ENCODE measurements at places on chromosomes 11 and 22.

- no peak for DNase-seq
Measured at GRCh38 chr11:70637186-70637800, 239.0 kb downstream of the CTTN start.

GRCh38 chr11:104549019-104549418 lies 349.2 kb downstream of the CASP12 start:
- no peak for DNase-seq

DNA sequence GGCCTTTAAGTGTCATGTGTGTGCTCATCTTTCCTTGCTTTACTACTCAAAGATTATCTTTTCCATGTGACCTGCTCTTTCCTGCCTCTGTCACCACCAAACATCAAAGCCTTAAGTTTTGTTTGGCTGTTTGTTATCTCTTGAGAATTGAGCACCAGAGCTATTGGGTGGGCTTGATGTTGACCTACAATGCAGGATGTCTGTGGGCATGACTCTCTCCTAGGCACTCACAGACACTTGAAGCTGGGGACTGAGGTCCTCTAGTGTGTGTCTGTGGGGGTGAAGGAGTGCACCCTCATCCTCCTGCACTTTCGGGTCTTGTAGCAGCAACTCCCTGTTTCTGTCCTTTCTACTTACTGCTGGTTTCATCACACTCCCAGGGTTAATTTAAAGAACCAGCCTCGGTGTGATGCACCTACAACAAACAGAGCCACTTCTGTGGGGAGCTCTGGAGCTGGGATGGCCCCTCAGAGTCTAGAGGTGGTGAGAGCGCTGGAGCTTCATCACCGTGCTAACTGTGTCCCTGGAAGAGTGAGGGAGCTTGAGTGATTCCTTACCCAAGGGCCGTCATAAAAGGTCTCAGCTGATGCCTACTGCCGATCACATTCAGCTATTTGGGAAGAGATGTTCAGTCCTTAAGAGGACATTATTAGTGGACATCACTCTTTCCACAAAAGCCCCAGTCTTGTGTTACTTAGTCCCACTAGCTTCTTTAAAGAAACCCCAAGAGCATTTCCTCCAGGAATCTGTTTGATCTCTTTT lies 56.3 kb downstream of the LRRC74B start:
- no peak for DNase-seq

DNA sequence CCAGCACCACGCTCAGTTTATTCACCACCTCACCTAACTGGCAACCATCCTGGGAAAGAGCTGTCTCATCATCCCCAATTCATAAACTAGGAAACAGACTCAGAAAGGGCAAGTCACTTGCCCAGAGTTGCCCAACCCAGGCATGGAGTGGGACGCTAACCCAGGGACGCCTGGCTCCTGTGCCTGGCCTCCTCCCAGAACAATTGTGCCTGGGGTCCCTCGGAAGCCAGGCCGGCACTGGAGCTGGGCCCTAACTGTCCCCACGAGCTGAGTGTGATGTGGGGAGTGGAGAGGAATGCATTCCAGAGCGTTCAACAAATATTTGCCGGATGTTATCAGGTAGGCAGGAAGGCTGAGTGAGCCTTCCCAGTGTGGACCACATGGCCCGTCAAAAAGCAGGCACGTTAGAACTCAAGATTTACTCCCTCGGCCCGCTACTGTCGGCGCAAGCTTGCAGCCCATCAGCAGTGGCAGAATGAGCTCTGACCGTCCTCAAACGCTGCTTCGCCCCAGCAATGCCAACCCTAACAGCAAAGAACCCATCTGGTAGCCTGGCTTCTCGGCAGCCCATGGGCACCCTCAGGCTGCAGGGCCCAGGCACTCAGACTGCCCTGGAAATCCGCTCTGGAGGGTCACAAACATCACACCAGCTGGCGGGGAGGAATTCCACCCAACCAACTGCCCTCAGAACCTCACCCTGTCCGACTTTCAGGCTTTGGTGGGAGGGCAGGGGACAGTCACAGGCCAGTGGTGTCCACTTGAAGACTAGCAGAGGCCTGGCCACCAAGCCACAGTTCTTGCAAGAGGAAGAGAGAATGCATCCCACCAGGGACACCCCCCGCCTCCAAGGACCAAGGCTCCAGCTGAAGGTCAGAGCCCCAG lies 35.6 kb downstream of the MYH9 start:
- no peak for DNase-seq

DNA sequence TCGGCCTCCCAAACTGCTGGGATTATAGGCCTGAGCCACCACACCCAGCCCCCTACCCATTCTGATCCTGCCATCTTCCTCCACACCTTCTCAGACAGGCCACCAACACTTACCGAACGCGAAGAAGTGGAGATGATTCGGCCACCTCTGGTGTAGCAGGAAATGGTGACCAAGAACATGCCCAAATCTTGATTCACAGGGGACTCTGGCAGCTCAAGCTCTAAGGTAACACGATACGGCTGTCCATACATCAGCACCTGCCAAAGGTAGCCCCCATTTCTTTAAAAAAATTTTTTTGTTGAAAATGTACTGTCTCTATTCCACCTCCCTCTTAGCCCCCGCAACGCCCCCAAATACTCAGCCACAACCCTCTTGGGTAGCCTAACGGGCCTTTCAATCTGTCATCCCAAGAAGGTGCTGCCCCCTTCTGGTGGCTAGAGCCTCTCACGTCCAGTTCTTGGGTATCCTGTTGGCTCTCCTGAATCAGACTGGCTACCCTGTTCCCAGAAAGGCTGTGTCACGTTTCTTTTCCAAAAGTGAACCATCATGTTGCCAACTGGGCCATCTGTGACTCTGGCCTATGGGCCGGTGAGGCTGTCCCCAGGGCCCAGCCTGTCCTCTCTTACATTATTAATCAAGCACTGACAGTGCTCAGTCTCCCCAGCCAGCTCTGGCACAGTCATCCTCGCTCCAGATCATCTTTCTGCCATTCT lies 5.3 kb upstream of the LRRN4CL start:
- DNase-seq, result peak; percentile 85

GRCh38 chr11:42951266-42951665 lies 360.5 kb upstream of the API5 start:
- DNase-seq, result no peak

DNA sequence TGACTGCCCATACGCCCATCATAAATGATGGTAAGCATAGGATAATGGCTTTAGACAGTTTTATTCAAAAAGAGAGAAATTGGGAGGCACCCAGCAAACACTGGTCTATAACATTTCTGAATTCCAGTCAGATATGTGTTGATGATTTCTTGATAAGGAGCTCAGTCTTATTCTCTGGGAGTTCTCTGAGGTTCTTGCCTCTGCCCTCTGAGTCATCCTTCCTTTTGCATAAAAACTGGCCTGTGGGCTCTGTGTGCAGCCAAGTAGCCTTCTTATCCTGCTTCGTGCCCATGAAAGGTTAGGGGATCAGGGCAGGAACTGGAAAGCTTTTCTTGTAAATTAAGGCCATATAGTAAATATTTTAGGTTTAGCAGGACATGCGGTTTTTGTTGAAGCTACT lies 48.9 kb downstream of the FAR1 start:
- DNase-seq, result no peak

GRCh38 chr11:109788948-109789490 lies 304.2 kb upstream of the ZC3H12C start:
- DNase-seq, result no peak

DNA sequence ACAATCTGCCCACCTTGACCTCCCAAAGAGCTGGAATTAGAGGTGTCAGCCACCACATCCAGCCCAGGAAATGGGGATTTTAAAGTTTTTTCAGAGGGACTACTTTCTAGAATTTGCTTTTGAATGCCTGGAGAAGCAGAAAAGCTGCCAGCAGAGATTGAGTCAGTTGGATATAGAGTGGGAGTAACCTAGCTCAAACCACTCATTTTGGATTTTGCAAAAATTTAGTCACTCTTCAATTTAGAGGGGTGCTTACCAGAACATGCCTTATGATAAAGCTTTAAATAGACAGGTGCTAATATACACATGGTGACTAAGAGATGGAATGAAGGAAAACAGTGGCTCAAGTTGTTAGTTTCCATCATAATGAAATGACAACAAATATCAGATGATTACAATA lies 26.5 kb upstream of the PSMA1 start:
- DNase-seq, result no peak

GRCh38 chr11:64784813-64785581 lies 6.7 kb upstream of the SF1 start:
- DNase-seq, result no peak

DNA sequence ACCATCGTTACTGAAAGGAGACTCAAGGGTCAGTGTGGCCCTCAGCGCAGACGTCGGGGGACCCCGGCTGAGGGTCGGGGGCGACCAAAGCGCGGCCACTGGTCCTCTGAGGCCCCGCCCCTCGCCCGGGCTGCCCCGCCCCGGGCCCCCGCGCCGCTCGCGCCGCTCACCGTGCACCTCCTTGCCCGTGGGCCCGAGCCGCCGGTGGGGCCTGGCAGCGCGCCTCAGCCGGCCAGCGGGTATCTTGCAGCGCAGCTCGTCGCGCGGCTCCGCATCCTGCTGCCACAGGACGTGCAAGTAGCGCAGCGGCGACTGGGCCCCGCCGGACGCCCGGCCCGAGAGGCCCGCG lies 419 bp downstream of the ANKRD54 start:
- DNase-seq, result peak; percentile 74

- DNase-seq, result no peak
Measured at GRCh38 chr11:104106136-104106754, 57.7 kb downstream of the PDGFD start.

DNA sequence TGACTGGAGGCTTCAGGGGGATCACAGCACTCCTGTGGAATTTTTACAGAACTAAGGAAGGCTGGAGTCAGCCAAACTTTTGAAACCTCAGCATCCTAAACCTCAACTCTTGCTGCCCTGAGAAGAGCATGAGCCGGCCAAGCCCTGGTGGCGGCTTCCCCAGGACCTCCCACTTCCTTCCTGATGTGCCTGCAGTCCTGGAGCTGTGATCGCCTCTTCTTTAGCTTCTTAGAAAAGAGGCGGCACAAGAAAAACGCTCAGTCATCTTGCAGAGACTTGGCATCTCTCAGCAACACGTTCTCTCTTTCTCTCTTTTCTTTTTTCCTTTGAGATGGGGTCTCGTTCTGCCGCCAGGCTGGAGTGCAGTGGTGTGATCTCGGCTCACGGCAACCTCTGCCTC lies 40.4 kb upstream of the AMPD3 start:
- peak; percentile 57 for DNase-seq

DNA sequence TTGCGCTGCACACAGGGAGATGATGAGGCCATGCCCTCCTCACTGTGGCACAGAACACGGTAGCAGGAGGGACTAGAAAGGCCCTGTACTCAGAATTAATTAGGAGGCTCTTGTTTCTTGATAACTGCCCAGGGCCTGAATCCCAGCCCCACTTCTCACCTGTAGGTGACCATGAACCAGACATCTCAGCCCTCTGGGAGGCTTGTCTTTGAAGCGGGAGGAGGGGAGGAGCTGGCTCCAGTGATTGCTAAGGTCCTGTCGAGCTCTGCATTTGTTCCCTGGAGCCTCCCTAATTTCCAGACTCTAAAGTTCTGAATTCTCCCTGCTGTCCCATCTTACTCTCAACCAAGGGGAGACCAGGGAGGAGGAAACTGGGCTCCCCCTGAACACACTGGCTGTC lies 19.8 kb upstream of the OAF start:
- no peak for DNase-seq

DNA sequence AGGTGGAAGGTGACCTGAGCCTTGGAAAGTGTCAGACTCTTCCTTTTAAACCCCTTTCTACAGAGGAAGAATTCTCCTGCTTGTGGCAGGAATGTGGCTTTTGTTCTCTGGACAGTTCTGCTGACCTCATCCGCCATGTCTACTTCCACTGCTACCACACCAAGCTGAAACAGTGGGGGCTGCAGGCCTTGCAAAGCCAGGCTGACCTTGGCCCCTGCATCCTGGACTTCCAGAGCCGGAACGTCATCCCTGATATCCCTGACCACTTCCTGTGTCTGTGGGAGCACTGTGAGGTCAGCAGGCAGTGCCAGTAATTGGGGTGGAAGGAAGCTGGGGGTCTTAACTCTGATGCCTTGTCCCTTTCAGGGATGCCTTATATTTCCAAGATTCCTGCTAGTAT lies 9.3 kb downstream of the HINFP start:
- no peak for DNase-seq

DNA sequence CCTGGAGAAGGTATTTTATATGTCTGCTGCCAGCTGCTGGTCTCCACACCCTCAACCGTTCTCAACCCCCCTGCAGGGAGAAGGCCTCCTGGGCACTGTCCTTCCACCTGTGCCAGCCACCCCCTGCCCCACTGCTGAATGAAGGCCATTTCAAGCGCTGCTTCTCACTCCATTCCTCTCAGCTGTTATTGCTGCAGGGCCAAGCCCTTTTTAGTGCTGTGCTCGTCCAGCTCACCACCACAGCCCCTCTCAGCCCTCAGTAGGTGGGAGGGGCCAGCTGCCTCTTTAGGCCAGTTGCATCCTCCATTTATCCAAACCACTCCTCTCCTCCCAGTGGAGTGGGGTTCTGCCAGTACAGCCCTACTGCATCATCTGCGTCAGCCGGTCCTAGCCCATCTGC lies 1.8 kb upstream of the WBP2NL start:
- no peak for DNase-seq

DNA sequence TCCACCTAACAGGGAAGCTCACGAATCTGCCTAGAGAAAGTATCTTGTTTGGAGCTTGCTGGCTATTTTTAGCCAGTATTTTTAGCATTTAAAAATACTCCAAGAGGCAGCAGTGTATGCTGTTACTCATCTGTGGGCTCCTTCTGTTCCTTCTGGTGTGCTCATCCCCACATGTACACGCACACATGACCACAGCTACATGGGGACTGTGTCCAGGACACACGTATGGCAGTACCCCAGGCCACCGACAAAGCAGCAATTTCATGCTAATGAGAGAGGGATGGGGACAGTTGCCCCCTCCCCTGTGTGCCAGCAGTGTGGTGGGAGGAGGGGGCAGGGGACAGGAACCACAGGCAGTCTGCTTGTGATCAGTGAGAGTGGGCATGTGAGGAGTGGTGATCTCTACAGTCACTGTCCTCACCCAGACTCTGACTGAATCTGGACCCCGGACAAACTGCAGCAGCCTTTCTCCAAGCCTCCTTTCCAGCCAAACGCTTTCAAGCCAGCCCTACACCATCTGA lies 16.4 kb downstream of the USP2 start:
- no peak for DNase-seq

DNA sequence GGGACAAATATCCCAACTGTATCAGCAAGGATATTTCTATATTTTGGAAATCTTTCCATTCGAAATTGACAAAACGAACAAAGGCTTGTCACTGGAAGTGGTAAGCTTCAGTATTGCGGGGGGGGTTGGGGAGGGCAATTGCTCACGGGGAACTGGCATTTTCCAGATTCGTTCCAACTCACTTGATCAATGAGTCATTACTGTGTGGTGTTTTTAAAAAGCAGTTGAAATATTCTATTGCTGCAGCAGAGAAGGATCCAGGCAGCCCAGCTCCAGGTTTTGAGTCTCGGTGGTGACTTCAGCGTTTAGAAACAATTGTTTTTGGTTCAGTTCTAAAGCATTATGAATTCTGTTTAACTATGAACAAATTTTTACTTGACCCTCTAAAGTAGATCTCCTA lies 33.8 kb upstream of the FBLN1 start:
- no peak for DNase-seq
